ENCODE measurements at places on chromosomes 3 and 15.

GRCh38 chr3:101828691-101829436 lies 20.4 kb upstream of the NFKBIZ start:
- no peak for DNase-seq

DNA sequence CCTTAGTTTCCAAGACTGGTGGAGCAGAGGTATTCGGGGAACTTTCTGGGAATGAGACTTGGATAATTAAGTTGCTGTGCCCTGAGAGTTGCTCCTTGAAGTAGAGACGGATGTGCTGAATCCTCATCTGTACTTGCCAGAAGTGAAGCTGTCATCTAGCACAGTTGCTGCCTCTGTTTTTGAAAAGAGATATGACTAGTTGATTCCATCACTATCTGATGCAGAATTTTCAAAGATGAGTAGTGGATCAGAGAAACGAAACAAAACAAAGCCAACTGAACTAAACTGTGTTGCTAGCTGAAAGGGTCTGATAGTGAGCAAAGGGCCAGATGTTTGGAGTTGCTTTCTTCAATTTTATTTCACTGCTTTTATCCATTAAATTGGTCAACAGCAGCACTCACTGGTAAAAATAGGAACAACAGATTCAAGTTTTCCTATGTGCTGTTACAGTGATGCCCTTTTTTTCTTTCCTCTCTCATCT lies 52.7 kb downstream of the MITF start:
- DNase-seq = no peak

GRCh38 chr3:81393251-81393650 lies 368.2 kb downstream of the GBE1 start:
- DNase-seq = peak; percentile 23

DNA sequence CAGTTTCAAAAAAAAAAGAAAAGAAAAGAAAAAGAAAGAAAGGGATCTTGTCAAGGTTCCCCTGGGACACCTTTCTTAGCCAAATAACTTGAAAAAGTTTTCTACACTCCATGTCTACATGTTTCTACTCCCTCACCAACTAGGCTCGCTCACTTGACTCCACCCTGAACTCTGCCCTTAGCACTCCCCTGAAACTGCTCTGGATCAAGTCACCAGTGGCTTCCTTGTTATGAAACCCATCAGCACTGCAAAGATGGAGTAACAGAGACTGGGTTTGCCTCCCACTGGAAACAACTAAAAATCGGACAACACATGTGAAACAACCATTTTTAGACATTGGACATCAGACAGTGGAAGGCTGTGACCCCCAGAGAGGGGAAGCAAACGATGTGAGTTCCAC lies 36.8 kb downstream of the TMEM40 start:
- DNase-seq = no peak

GRCh38 chr3:182983876-182984275 lies 3.5 kb upstream of the DCUN1D1 start:
- DNase-seq = no peak

GRCh38 chr3:16824081-16824696 lies 60.6 kb upstream of the PLCL2 start:
- no peak for DNase-seq

GRCh38 chr15:70831094-70831911 lies 22.7 kb downstream of the LARP6 start:
- DNase-seq = no peak

GRCh38 chr3:40768046-40768445 lies 243.3 kb downstream of the ZNF621 start:
- no peak for DNase-seq

DNA sequence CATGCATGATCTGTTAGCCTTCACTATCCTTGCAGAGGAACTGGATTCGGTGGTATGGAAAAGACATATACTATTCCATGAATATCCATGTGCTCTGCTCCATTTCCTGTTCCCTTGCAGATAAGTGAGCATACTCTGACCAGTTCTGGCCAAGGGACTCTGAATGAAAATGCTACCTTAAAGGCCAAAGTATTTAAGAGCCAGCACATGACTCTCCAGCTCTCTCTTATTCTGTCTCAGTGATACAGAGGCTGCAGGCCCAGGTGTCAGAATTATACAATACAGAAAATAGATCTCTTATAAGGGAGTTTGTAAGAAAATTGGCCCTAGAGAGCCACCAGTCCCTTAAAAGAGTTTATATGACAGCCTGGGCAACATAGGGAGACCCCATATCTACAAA lies 779.7 kb upstream of the CFAP20DC start:
- no peak for DNase-seq

DNA sequence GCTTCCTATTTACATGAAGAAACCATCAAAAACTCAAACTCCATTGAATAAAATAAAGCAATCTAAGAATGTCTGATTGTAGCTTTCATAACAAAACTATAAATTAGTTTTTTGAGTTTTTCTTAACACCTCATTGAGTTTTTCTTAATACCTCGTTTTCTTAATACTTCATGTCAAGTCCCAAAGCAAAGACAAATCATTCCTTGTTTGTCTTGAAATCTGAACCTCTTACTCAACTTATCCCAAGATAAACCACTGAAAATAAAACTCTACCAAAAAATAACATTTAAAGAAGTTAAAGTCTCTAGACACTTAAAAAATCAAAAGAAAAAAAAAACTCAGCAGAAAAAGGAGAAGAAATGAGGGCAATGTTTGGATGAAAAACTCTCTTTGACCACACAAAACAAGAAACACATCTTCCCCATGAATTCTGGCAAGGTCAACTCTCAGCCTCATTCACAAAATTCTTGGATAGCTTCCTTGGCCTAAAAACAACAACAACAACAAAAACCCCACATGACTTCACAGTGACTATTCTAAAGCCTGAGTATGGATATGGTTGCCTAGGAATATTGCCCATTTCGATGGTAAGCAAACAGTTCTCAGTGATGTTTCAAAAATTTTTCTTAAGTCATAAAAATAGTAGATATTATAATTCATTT lies 38.2 kb downstream of the TMCC1 start:
- DNase-seq = no peak

DNA sequence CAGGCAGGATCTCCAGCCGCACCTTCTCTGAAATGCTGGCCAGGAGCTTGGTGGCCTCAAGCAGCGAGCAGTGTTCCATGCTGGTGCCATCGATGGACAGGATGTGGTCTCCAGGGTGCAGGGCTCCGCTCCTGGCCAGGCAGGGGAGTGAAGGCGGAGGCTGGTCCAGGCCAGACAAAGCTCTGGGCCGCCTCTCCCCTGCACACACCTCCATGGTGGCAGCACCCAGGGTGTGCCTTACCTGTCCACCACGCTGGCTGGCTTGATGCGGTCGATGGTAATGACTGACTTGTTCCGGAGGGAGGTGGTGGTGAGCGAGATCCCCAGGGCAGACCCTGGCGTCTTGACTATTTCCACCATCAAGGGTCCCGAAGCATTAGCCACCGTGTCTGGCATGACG lies 20.0 kb downstream of the GRIP2 start:
- no peak for DNase-seq
